A172 (cell line): ENCODE measurements at places on chromosomes 5 and 9.

DNA sequence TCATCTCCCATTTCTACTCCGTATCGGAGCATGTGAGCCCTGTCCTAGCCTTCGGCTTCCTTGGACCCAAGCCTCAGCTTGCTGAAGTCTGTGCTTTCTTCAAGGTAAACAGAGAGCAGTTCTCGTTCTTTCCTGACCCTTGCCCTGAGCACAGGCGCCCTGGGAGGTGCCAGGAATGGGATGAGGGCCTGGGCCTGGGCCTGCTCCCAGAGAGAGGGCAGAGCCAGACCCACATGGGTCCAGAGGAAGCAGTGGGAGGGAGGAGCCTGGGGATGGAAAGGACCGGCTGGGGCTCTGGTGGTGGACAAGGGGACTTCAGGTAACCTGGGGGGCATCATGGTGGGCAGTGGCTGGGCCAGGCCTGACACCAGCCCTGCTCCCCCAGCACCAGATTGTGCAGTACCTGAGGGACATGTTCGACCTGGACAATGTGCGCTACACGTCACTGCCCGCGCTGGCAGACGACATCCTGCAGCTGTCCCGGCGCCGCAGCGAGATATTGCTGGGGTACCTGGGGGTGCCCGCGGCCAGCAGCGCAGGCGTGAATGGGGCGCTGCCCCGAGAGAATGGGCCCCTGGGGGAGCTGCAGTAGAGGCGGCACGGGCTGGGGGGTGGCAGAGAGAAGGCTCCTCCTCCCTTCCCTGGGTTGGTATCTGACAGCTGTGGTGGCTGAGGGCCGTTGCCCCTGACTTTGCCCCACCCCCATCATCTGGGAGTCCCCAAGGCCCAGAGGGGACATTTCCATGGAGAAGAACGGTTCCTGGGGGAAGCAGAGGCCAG is 10.9 kb upstream of the DOLPP1 start:
- no peak for DNase-seq

DNA sequence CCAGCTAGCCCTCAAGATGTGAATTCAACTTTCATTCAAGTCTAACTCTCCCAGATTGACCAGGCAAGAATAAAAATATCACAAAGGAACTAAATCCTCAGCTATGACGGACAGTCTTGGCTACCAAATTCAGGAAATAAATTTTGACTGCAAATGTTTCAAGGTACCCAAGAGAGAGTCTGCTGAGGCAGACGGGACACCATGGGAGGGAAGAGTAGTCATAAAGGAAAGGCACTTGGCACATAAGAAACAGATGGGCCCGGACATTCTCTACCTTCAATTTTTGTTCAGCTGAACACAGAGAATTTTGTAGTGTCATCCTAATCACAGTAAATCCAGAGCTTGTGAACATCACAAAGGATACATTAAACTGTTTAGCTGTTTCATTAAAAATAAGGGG is 390.0 kb downstream of the DTWD2 start:
- no peak for DNase-seq

GRCh38 chr9:130940693-130941576 is 1.9 kb upstream of the FIBCD1 start:
- peak; percentile 36 for DNase-seq

GRCh38 chr9:132949709-132950108 is 5.3 kb upstream of the TSC1 start:
- DNase-seq = no peak

DNA sequence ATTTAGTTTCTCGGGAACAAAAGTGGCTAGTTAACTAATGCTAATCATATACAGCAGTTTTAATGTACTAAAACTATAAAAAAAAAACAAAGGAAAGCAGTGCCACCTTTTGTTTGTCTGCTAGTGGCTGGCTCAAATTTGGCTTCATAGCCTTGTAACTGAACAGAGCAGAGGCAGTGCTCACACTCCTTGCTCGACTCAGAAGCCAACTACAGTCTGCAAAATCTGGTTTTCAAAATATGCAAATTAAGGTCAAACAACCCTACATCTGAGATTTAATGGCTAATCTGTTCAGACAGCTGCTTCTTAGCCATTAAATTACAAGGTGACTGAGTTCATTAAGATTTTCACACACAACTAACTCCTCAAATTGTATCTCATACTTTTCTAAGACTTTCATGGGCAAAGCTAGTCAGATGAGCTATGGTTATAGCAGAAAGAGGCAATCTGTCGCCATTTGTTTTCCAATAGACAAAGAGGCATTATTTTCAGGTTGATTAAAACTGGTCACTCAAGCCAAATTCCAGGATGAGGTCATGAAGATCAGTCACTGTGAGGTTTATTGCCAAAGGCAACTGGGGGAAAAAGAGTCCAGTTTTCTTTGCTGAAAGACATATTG is 56.8 kb upstream of the EPB41L4A start:
- DNase-seq = peak; percentile 10

GRCh38 chr5:159179529-159180305 is 29.6 kb downstream of the RNF145 start:
- DNase-seq = peak; percentile 14

DNA sequence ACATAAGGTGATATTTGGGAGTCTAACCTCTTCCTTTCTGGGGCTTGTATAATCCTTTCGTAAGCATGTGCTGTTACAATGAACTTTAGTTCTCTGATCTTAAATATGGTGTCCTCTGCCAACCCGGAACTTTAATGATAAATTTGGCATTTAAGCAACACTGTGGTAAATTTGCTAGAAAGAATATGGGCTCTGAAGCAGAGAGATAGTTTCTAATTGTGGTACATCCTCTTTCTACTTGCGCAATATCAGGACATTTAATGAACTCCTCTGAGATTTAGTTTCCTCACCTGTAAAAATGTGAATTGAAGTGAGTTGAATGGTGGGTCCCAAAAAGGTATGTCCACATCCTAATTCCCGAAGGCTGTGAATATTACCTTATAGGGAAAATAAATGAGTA is 364.7 kb downstream of the CAAP1 start:
- DNase-seq = no peak

DNA sequence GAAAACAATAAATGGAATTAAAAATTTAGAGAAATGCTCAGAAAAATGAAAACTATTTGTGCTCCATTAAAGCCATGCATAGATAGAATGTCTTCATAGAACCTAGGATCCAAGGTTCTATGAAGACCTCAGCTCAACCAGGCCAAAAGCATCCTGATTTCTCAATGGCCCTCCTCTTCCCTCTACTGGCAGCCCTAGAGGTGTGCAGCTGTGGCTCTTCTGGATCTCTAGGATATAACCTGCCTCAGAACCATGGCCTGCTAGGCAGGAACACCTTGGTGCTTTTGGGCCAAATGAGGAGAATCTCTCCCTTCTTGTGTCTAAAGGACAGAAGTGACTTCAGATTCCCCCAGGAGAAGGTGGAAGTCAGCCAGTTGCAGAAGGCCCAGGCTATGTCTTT is 15.1 kb downstream of the IFNA1 start:
- DNase-seq = no peak

DNA sequence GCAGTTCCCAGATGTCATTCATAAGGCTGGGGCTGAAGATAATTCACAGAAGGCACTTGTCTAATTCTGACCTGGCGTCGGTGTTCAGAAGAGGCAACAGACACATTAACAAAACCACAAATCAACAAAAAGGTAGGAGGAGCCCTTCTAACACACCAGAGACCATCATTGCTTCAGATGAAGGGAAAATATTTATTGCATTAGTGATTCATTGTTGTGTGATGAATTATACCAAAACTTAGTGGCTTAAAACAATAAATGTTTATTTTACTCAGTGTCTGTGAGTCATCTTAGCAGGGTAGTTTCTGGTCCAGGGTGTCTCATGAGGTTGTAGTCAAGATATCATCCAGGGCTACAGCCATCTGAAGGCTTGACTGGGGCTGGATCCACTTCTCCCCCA is 91.3 kb upstream of the KIF2A start:
- DNase-seq = peak; percentile 16

GRCh38 chr9:121551985-121552753 is 52.5 kb upstream of the GGTA1 start:
- peak; percentile 88 for DNase-seq

DNA sequence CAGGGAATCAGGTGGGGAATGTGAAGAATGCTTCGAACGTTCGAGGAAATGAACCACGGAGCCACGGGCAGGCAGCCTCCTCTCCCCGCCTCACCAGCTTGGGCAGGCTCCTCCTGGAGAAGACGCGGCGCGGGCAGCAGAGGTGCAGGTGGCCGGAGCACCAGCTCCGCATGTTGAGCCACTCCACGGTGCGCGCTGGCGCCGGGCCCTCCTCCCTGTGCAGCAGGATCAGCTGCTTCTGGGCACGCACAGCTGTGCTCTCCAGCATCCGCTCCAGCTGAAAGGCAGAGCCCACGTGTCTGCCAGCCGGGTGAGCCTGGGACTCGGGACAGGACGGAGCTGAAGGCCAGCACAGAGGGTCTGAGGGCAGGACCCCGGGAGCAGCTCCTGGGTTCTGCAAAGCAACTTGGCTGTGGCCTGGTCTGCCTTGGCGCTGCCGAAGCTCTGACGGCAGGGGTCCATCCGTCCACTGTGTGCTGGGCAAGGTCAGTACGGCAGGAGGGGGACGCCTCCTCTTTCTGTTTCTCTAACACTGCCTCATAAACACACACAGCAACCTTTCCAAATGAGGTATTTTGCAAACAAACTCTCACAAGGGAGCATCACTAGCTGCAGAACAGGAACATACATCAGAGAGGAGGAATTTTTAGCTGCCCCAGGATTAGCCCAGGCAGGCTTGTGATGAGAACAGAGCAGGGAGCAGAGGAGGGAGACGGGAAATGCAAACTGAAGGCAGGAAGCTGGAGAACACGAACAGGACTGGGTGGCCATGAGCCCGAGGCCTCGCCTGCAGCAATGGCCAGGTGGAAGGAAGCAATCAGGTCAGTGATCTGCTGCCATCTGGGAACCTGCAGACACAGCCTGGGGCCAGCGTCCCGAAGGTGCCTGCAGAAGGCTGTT is 20.1 kb upstream of the NSMF start:
- DNase-seq = no peak

DNA sequence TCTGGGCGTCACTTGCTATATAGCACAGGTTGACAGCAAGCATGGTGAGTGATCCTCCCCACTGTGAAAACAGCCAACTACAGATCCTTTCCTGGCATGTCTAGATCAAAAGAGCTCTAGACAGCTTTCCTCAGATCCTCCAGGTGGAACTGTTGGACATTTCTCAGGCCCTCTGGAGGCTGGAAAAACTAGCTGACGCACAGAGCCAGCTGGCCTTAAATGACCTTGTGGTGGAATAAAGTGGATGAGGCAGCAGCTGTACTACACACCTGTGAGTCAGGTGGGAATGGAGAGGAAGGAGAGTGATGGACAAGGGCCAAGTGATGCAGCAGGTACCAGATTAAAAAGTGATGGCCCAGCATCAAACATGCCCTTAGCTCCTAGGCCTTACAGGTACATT is 172.7 kb downstream of the TRIM32 start:
- no peak for DNase-seq

DNA sequence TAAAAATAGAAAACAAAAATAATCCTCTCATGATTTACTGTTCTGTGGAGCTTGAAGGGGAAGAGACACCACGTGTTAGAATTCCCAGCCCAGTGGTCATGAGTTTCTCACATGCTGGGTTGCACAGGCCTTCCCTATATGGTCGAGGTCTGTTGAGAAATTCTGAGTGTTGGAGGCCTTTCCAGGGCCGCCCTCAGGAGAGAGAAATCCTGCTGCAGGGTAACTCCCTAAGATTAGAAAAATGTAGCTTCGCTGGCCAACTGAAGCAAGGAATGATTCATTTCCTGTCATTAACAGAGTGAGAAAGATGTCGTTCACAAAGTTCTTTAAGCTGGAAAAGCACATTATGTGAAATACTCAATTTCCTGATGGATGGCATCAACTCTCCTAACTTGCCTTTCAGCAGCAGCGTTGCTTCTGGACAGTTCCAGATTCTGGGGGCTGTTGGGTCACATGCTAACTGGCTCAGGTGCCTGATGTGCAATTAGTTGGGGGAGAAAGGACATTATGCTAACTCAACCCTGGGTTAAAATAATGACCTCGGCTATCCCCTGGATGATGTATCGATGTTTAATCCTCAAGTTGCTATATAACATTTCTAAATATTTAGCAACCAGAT is 104.8 kb upstream of the CD180 start:
- DNase-seq = peak; percentile 88

GRCh38 chr9:36288070-36288469 is 29.8 kb upstream of the GNE start:
- DNase-seq = no peak

GRCh38 chr5:102765350-102765749 is 10.2 kb downstream of the PAM start:
- DNase-seq = no peak

DNA sequence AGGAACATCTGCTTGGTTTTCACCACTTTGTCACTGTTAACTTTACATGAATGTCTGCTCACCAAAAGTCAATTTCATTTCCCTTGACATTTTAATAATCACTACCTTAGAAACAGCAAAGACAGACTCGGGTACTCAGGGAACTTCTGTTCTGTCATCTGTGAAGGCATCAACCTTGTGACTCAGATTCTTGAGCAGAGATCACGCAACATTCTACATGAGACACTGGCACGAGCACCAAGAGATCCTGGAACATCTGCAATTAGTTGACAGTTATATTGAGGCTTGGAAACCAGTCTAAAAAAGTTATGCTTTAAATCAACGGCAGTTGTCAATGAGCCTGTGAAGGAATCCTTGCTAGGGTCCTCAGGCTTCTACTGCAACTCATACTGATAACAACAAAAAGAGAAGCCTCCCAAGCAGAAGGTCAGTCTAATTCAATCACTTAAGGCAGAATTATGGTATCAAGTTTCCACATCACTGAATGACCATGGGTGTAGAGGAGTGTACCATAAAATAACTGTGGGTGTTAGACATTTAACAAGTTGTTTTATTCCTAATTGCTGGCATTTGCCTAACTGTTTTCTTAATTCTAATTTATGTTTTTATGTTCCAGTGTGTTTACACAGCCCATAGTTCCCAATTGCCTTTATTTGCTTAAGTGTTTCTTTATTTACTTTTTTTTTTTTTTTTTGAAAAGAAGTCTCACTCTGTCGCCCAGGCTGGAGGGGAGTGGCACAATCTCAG is 3.3 kb upstream of the PBX3 start:
- DNase-seq = peak; percentile 31
